ENCODE measurements at places on chromosomes 13 and 19. TPM values are rescaled to one million over a fixed set of nuclear protein-coding genes. Genes with fewer than 3 reads are reported as not detected.

- DNase-seq, result peak; percentile 39
These were observed 106.6 kb downstream of the COL4A1 start for GRCh38 chr13:110200276-110200870.

The PSG1 gene
- total RNA-seq, result not detected

The ERICH6B gene
- not detected for total RNA-seq

DNA sequence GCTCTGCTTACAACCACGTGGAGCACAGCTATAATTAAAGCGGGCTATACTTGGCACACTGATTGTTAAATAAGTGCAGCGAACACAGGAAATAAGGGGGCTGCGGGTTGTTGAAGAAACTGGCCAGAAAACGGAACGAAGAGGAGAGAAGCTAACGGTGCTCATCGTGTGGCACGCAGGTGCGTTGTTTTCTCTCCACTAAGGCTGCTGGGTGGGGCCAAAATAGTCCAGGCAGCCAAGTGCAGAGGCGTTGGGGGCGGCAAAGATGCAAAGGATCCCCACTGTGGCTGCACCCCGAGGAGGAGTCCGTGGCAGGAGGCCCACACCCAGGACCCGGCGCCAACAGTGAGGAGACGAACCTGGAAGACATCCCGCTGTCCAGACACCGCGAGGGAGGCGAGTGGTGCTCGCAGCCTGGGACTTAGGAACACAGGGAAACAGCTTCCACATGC, 8.1 kb upstream of the ARL11 start:
- DNase-seq, result no peak

DNA sequence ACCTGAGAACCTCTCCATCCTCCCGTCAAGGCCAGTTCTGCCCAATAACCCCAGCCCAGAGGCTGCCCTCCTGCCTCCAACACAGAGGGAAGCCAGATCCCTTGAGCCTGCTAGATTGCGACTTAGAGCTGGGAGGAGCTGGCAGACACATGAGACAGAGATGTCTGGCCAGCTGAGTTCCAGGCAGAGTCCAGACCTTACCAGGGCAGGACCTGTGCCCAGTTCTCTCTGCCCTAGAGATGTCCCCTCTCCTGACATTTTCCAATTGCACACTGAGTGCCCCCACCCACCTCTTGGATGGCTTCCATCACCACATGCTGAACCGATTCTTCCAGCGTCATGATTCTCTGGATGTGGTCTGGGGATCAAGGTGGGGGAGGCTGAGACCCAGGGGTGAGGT, 3.0 kb downstream of the HOOK2 start:
- DNase-seq, result no peak

The AKAP11 gene
- total RNA-seq, result 13.8 TPM

DNA sequence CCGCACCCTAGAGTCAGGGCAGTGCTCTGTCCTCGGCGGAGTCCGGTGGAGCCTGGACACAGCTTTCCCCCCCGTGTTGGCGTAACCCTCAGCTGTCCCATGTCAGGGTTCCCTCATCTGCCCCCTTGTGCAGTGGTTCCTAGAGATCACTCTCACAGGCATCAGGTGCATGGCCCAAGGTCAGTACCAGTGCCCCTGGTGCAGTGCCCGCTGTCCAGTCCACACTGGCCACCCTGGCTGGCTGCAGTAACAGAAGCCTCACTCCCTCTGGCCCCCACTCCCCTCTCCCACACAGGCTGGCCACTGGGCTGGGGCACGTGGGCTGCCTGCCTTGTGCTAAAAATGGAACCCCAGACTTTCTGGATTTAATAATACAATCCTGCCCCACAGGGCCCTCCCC, 49.6 kb upstream of the C1QTNF9B start:
- DNase-seq, result no peak

GRCh38 chr13:70729369-70729768, 621.1 kb upstream of the KLHL1 start:
- DNase-seq, result no peak

- peak; percentile 28 for DNase-seq
These were observed 2.0 kb downstream of the CAMSAP3 start for GRCh38 chr19:7597689-7598088.

The MEF2B gene
- 0.24 TPM for total RNA-seq
